Omental fat pad (tissue), 4 donors: ENCODE measurements at places on chromosomes 16 and 17.

GRCh38 chr17:14297161-14297851 is 3.6 kb upstream of the HS3ST3B1 start:
- no peak for DNase-seq

DNA sequence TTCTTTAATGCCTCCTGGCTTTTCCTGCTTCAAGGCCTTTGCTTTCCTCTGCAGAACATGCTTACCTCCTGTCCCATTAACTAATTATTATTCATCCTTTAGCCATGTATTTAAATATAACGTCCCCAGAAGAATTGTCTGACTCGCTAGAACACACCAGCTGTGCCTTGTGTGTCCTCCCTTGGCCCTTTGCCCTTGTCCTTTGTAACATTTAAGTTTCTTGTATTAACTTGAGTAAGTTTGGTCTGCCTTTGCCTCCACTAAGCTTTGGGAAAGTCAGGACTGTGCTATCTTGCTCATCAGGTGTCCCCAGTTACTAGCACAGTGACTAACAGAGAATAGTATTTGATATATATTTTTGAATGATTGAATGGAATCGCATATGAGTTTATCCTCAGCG is 29.6 kb upstream of the ABCA9 start:
- no peak for DNase-seq

DNA sequence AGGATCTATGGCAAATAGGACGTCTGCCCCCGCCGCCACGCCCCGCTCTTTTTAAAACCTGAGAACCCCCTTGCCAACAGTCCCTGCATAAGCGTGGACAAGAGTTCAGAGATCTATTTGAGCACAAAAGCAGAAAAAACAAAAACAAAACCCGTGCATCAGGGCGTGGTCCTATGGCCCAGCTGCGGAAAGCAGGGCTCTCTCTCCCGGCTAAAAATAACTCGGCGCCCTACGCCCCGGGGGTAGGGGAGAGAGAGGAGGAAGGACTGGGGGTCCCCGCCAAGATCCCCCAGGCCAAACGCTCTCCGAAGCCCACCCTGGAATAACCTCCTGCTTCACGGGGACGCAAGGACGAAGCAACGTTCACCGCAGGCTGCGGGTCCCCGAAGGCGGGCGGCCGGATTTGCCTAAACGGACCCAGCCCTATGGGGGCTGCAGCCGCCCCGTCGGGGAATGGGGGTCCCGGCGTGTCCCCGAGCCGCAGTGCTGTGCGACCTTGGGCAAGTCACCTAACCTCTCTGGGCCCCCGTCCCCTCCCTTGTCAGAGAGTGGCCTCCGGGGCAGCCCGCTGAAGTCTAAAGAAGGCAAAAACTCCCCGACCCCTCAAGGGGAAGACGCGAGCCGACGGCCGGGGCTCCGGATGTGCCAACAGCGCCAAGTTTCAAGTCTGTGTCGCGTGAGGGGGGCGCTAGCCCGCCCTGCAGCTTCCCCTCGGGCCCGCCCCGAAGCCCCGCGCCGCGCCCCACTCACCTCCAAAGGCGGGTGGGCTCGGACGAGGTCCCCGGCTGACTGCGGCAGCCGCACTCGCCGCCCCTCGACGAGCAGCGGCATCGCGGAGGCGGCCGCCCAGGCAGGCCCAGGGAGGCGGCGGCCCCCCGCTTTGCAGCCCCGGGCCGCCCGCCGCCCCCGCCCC is 477 bp downstream of the NTAN1 start:
- no peak for DNase-seq

- DNase-seq = no peak
Observed at GRCh38 chr16:73066927-73067670, 19.2 kb upstream of the ZFHX3 start.

GRCh38 chr17:4948166-4948930 is at the start of gene PFN1:
Gene PFN1, minus strand, starts transcription at chr17:4948530. Its CDS starts 136 bp downstream, at chr17:4948394.
- peak; percentile 76 for DNase-seq

DNA sequence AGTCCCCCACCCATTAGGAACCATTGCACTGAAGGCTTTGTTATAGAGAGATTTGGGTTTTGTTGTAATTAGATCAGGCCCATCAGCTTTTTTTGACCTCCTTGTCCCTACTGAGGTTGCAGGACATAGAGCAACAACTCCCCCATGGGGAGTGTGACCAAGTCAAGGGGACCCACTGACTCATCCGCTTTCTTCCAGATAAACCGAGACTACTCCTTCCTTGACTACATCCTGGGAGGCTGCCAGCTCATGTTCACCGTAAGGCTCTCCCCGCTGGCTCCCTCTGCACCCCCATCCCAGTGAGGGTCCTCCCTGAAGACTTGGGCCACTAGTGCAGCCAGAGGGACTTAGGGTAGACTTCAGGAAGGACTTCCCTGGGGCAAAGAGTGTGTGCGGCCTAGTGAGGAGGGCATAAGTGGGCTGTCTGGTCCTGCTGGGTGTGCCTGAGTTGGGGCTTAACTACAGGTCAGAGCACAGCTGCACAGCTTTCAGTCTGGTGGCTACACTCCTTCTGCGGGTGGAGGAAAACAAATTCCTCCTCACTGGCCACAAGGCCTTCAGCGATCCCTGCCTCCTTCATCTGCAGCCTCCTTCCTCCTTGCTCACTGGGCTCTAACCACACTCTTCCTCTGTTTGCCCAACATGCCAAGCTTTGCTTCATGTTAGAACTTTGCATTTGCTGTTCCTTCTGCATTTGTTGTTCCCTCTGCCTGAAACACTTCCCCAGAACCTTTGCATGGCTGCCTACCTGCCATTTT is 31.0 kb downstream of the CPNE2 start:
- no peak for DNase-seq

DNA sequence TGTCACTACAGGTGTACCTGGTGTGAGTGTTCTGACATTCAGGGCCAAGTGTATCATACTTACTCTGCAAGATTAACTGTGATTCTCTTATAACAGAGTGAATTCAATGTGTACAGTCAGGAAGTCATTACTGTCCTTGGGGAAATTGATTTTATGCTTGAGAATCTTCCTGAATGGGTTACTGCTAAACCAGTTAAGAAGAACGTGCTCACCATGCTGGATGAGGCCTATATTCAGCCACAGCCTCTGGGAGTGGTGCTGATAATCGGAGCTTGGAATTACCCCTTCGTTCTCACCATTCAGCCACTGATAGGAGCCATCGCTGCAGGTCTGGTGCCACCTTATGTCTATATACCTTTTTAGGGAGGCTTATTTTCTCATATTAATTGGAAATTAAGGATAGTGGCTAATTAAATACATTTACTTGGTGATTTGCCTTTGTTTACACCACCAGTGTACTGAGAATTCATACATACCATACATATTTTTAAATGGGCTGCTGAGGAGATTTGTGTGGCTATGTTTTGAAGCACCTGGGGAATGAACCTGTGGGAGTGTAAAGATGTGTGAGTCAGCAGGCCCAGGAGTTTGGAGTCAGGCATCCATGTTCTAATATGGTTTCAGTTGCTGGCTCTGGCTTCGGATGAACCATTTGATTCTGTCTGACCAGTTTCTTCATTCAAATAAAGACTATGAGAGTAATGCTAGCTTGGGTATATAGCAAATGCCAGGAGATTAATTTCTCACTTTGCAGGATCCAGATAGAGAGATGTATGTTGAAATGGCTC is 3.1 kb downstream of the ALDH3A2 start:
- no peak for DNase-seq

DNA sequence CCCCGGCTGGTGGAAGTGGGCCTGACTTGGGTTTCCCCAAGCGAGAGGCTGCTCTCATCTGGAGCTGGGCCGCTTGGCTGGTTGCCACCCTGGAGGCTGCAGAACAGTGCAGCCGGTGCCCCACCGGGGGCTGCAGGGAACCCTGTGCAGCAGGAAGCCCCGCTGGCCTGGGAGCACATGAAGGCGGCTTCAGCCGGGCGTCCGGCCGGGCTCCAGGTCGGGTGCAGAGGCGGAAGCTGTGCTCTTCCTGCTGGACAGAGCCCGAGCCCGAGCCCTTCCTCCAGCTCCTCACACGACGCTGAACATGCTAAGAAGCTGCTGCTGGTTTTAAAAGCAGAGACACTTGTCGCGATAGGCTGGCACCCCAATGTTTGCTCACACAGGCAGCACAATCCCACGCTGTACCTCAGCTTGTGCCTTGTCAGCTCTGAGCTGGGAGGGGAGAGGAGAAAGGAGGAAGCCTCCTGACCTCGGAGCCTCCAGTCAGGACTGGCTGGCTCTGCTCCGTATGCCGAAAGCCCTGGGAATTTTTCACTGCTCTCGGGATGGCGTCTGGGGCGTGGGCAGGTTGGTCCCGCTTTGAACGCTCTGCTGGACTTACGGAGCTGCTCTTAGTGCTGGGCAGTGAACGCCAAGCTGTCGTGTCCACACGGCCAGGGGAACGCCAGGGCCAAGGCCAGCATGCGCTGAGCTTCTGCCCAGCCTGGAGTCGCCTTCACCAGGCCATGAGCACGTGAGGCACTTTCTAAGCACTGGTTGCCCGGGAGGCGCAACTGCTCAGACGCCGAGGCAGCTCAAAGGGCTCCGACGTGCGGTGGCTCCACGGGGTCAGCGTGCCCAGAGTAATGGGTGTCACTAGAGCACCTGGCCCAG is 8.8 kb downstream of the CDK5R1 start:
- no peak for DNase-seq

GRCh38 chr16:8972843-8973586 is 9.3 kb upstream of the USP7 start:
- no peak for DNase-seq

DNA sequence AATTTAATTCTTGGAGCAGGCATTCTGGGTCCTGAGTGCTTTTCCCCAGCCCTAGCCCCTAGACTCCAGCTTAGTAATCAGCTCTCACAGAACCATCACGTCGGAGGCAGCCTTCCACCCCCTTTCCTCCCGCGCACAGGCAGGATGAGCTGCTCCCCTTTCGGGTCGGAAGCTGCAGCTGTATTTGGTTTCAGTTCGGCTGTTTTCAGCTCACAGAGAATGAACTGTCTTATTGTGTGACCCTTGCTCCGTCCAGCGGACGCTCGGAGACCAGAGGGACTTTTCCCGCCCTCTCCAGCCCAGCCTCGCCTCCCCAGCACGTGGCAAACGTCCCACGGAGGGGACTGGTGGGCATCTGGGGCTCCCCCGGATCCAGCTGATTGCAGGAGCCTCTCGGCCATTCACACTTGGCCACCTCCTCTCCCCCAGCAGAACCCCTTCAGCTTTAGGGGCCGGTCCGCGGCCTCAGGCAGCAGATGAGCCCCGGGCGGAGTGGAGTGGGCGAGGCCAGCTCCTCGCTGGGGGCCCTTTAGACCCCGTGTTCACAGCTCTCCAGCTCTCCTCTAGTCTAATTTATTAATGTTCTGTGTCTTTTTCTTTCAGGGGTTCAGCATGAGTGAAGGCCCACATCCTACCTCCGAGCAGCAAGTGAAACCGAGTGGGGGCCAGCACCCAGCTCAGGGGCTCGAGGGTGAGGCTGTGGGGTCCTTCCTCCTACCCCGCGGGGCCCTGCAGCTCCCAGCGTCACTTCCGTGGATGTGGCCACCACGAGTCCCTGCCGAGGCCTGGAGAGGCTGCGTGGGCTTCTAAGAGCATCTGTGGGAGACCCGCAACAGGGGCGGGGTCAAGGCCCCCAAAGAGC is 863 bp upstream of the UTS2R start:
- no peak for DNase-seq

DNA sequence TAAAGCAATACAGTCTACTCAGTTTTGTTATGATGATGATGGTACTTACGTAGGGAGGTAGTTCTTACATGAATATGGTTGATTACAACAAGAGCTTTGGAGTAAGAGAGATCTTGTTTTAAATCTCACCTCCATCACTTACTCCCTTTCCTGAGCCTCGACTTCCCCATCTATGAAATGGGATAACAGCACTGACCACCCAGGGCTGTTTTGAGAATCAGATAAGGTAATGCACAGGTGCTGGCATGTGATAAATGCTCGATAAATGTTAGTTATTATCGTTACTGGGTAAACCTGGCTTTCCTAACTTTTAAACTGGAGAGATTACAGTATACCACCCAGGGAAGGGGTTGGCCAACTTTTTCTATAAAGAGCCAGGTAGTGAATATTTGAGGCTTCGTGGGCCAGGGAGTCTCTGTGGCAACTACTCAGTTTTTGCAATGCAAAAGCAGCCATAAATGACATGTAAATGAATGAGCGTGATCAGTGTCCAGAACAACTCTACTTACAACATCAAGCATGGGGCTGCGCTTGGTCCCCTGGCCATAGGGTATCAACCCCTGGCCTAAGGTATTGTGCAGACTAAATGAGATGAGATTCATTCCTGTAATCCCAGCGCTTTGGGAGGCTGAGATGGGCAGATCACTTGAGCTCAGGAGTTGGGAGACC is 73.7 kb downstream of the BMERB1 start:
- no peak for DNase-seq

GRCh38 chr17:263271-263670 is 81.8 kb upstream of the DOC2B start:
- no peak for DNase-seq

DNA sequence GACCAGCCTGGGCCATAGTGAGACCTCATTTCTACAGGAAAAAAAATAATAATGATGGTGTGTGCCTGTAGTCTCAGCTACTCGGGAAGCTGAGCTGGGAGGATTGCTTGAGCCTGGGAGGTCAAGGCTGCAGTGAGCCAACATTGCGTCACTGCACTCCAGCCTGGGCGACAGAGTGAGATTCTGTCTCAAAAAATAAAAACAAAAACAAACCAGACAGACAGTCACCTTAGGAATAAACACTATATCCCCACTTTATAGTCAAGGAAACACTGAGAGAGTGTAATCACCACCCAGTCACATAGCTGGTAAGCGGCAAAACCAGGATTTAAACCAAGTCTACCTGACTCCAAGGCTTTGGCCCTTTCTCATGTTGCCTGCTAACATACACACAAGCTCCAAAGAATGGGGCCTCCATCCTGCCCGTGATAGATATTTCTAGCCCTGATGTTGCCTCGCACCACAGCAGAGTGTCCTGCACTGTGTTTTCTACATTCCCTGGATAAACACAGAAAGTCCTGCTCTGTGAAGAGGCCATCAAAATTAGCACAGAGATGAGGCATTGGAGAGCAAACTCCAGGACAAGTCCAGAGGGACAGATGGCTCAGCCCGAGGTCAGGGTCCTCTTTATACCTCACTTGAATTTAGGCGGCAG is 66.1 kb upstream of the SMURF2 start:
- no peak for DNase-seq

DNA sequence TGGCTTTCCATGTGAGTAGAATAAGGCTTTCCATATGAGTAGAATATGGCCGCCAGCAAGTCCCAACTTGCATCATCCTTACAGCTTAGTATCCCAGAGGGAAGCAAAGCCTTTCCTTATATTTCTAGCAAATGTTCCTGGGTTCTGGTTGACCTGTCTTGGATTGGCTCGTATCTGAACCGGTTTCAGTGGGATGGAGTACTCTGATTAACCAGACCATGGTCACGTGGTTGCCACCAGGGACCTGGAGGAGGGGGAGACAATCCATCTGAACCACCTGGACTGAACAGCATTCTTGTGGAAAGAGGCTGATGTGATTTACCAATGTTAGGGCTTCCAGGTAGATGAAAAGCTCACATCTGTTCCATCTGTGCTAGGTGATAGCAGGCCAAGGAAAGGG is 89.0 kb downstream of the SHISA6 start:
- DNase-seq = no peak

- DNase-seq = no peak
Observed at GRCh38 chr16:17224879-17225281, 245.9 kb downstream of the XYLT1 start.

GRCh38 chr16:10616756-10617640 is 36.6 kb upstream of the EMP2 start:
- DNase-seq = no peak
